ENCODE measurements at places on chromosomes 12 and 14. TPM values are rescaled to one million over a fixed set of nuclear protein-coding genes. Genes with fewer than 3 reads are reported as not detected.

Gene NTF3
- total RNA-seq: 12.2 TPM

- H3K36me3 ChIP-seq: no peaks in the 10 kb centered on the region
- no peak overlapping the region for H3K27ac ChIP-seq
- DNase-seq: no peak
- no peaks in the 10 kb centered on the region for H3K4me1 ChIP-seq
- no peak overlapping the region for H3K4me3 ChIP-seq
Observed at GRCh38 chr14:56371737-56372136, 207.9 kb upstream of the TMEM260 start.

GRCh38 chr12:32568228-32568627 is 110.9 kb upstream of the DNM1L start:
- no peaks in the 10 kb centered on the region for H3K27me3 ChIP-seq
- H3K27ac ChIP-seq: no peak overlapping the region
- H3K4me1 ChIP-seq: peaks cover 15% of the 10 kb centered on the region
- H3K36me3 ChIP-seq: peaks cover 6% of the 10 kb centered on the region

GRCh38 chr14:99519347-99519881 is 38.2 kb downstream of the CCNK start:
- no peaks in the 10 kb centered on the region for H3K27me3 ChIP-seq
- H3K27ac ChIP-seq: no peak overlapping the region
- no peak for DNase-seq
- H3K4me1 ChIP-seq: peaks cover 25% of the 10 kb centered on the region
- peaks cover 5% of the 10 kb centered on the region for H3K36me3 ChIP-seq

DNA sequence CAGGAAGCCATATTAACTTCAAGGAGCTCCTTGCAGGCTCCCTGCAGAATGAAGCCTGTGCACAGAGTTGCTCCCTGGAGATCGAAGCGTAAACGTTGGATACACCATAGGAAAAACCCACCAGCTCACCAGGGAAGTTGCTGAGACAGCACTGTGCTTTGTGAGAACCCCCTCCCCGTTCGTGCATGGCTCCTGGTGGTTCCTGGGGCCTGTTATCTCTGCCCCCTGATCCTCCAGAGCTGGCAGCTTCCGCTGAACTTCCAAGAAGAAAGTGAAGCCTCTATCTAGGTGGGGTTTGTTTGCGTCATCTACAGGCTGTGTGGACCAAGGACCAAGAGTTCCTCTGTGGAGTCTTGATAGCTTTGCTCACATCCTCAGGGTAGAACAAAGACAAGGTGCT is 2.4 kb upstream of the CCDC85C start:
- H3K27me3 ChIP-seq: no peaks in the 10 kb centered on the region
- H3K27ac ChIP-seq: no peak overlapping the region
- no peak for DNase-seq
- no peaks in the 10 kb centered on the region for H3K36me3 ChIP-seq
- peaks cover 11% of the 10 kb centered on the region for H3K4me1 ChIP-seq

DNA sequence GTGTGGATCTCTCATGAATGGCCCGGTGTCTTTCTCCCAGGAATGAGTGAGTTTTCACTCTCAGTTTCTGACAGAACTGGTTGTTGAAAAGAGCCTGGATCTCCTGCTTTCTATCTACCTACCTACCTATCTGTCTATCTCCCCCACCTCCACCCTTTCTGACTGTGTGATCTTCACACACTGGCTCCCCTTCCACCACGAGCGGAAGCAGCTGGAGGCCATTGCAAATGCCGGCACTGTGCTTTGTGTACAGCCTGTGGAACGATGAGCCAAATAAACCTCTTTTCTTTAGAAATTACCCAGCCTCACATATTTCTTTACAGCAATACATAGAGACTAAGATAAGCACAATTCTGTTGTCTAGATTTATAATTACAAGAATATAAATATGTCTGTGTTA is 7.2 kb downstream of the GSKIP start:
- no peaks in the 10 kb centered on the region for H3K4me1 ChIP-seq
- no peak for DNase-seq
- H3K27ac ChIP-seq: no peak overlapping the region
- H3K36me3 ChIP-seq: 0 out of 2 replicates have a peak, but pooled peaks cover 2% of the 10 kb centered on the region
- no peaks in the 10 kb centered on the region for H3K27me3 ChIP-seq
- H3K4me3 ChIP-seq: no peak overlapping the region

GRCh38 chr14:71536015-71536740 is 396.1 kb upstream of the RGS6 start:
- H3K36me3 ChIP-seq: no peaks in the 10 kb centered on the region
- H3K4me3 ChIP-seq: no peak overlapping the region
- peak; percentile 27 for DNase-seq
- peaks cover 15% of the 10 kb centered on the region for H3K4me1 ChIP-seq

Gene PRICKLE1
- 21.3 TPM for total RNA-seq

- DNase-seq: no peak
- no peak overlapping the region for H3K27ac ChIP-seq
- H3K27me3 ChIP-seq: no peaks in the 10 kb centered on the region
- no peak overlapping the region for H3K4me3 ChIP-seq
- no peaks in the 10 kb centered on the region for H3K4me1 ChIP-seq
Observed at GRCh38 chr14:33812601-33813000, 138.3 kb downstream of the EGLN3 start.

DNA sequence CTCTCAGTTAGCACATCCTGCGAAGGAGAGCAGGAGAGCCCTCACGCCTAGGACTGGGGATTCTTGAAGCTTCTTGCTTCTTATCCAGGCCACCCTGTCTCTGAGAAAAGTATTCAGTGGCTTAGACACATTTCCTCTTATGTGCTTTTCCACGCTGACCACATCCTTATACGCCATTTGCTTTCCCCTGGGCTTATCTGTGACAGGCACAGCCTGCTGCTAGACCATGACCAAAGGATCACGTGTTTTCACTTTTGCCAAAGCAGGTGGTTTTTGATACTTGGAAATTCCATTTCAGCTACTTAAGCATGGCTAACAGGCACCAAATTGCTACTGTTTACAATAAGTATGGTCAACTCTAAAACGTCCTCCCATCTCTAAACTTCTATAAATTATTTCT is 587.4 kb downstream of the AACS start:
- H3K4me3 ChIP-seq: no peak overlapping the region
- H3K27ac ChIP-seq: no peak overlapping the region
- H3K27me3 ChIP-seq: no peaks in the 10 kb centered on the region

Gene RND1
- not detected for total RNA-seq

GRCh38 chr12:113473942-113474341 is 2.3 kb upstream of the LHX5 start:
- H3K36me3 ChIP-seq: no peaks in the 10 kb centered on the region
- H3K4me1 ChIP-seq: no peaks in the 10 kb centered on the region
- peaks cover 91% of the 10 kb centered on the region for H3K27me3 ChIP-seq
- no peak overlapping the region for H3K27ac ChIP-seq
- DNase-seq: no peak
- no peak overlapping the region for H3K4me3 ChIP-seq

DNA sequence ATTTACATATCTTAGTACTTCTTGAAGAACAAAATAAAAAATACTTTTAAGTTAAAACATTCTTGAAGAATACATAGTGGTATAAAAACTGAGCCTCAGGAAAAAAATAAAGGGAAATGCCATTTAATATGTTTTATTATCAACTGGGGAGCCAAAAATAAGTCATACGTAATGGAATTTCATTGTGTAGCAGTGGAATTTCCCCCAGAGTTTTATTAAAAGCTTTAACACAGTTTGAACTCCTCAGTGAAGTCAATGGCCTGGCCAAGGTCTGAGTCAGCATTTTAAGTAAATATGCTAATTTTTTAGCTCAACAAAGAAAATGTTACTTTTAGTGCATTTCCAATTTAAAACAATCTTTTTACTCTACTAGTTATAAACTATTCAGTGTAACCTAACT is 350.1 kb upstream of the ATP2B1 start:
- no peaks in the 10 kb centered on the region for H3K36me3 ChIP-seq
- no peaks in the 10 kb centered on the region for H3K27me3 ChIP-seq
- peak; percentile 93 for DNase-seq
- peaks cover 5% of the 10 kb centered on the region for H3K4me1 ChIP-seq
- H3K27ac ChIP-seq: no peak overlapping the region

DNA sequence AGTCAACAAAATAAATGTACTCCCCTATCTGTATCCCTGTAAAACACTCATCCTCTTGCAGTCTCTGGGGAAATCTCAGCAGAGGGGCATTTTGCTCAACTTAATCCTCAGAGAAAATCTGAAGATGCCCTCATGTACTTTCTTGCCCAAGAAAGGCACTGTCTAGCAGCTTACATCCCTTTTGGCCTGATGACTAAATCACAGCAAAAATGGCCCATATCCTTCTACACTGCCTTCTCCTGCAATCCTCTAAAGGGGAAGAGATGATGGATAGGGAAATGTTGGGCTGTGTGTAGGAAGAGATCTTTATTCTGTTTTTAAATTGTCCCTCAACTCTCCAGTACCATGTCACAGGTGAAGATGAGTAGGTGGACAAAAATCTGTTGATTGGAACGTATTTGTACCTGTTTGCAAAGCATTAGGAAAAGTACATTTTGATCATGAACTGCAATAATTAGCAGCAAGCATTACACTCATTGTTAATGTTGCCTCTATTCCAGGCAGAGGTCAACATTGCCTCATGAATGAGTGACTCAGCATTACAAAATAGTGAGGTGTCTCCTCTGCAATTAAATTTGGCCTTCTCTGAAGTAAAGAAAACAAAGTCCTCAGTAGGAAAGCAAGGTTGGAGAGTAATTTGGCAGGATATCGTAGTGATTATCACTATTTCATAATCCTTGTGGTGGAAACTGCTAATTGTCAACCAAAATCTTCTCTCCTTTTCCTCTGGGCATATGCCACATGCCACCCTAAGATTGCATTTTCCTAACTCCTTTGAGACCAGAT is 172.4 kb upstream of the CAND1 start:
- no peak overlapping the region for H3K27ac ChIP-seq
- no peak for DNase-seq
- H3K4me3 ChIP-seq: no peak overlapping the region
- no peaks in the 10 kb centered on the region for H3K4me1 ChIP-seq
- no peaks in the 10 kb centered on the region for H3K36me3 ChIP-seq

GRCh38 chr12:25376407-25376806 is 125.7 kb upstream of the KRAS start:
- H3K27me3 ChIP-seq: no peaks in the 10 kb centered on the region
- H3K4me1 ChIP-seq: peaks cover 4% of the 10 kb centered on the region
- H3K36me3 ChIP-seq: no peaks in the 10 kb centered on the region
- no peak overlapping the region for H3K27ac ChIP-seq

DNA sequence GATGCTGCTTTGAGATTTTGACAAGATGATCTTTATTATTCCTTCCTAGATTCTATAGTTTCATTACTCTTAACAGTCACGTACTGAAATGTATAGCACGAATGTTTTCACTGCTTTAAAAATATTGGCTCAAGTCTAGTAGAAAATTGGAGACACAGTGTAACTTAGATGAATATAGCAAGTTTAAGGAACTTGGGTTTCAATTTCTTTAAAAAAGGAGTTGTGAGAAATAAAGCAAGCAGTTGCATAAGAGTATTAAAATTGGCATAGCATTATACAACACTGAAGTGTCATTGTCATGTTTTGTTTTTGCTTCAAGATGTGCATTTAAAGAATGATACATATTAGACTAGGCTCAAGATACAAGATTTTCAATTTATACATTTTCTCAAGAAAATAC is 624.8 kb upstream of the NOVA1 start:
- no peak overlapping the region for H3K27ac ChIP-seq
- no peaks in the 10 kb centered on the region for H3K36me3 ChIP-seq
- H3K4me1 ChIP-seq: no peaks in the 10 kb centered on the region
- no peaks in the 10 kb centered on the region for H3K27me3 ChIP-seq
- H3K4me3 ChIP-seq: no peak overlapping the region

GRCh38 chr14:99430491-99430890 is 50.2 kb downstream of the SETD3 start:
- peaks cover 11% of the 10 kb centered on the region for H3K36me3 ChIP-seq
- no peak overlapping the region for H3K4me3 ChIP-seq
- H3K27me3 ChIP-seq: no peaks in the 10 kb centered on the region

DNA sequence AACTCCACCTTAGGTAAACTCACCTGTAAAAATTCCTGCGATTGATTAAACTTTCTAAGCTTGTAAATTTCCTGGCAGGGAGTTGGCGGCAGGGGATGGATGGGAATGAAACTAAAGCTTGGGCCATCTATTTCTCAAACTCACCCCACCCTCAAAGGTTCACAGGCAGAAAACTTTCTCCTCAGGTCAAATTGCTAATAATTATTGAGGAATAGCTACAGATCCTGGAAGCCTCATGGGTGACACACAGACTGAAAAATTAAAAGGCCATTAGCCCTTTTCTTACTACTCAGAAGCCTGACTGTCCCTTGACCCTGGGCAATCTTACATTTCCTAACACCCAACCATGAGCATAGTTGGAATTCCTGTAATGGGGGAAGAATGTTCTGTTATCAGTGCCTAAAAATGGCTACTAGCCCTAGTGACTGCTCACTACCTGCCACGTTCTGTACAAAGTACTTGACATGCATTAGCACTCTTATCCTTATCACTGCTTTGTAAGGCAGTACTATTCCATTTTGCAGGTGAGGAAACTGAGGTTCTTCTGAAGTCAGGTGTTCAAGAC is 12.4 kb upstream of the SYNDIG1L start:
- DNase-seq: no peak
- no peak overlapping the region for H3K27ac ChIP-seq
- no peaks in the 10 kb centered on the region for H3K4me1 ChIP-seq
- H3K36me3 ChIP-seq: no peaks in the 10 kb centered on the region
- no peak overlapping the region for H3K4me3 ChIP-seq

Gene ADAM20
- total RNA-seq: 0.18 TPM

Gene CRIP1
- total RNA-seq: not detected

Gene PLCZ1
- not detected for total RNA-seq

DNA sequence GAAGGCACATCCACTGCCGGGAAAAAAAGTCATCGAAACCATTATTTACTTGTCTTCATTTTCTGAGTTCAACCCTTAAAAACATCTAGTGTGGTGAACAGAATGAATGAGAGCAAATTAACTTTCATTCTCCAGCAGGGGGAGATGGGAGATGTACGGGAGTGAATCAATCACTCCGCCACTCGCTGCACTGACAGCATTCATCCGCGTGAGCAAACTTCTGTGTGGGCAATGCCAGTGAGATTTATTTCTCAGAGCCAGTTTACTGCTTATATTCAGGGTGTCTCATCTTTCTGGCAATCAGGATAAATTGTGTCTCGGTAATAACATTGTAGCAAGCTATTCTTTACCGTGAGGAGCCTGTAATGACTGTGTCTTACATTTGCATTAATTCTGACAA is 463.6 kb upstream of the MIS18BP1 start:
- H3K36me3 ChIP-seq: no peaks in the 10 kb centered on the region
- no peak for DNase-seq
- no peak overlapping the region for H3K27ac ChIP-seq
- H3K27me3 ChIP-seq: no peaks in the 10 kb centered on the region
- no peaks in the 10 kb centered on the region for H3K4me1 ChIP-seq

Gene CD4
- total RNA-seq: 5.7 TPM

DNA sequence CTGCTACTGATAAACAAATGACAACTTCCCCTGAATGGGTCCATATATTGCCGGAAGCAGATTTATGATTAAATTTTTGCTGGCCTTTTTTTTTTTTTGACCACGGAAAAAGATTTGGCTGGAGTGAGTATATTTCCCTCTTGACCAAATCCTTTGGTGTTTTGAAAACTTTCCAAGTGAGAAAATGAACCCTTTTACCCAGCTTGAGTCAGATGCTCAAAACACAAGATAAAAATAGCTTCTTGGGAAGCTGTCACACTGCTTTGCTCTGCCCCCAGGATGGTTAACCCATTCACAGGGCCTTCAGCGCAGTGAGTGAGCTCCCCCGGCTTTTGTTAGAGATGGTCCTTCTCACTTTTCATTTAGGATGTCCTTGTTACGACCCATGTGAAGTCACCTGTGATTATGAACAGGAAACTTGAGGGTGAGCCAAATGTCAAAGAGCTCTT is 224.3 kb downstream of the PELI2 start:
- no peaks in the 10 kb centered on the region for H3K36me3 ChIP-seq
- peaks cover 32% of the 10 kb centered on the region for H3K4me1 ChIP-seq
- H3K27ac ChIP-seq: peak overlapping the region; percentile 89
- H3K27me3 ChIP-seq: no peaks in the 10 kb centered on the region
- DNase-seq: peak; percentile 86

Gene PLA2G1B
- not detected for total RNA-seq

All from IMR-90 (cell line).